ENCODE measurements at places on chromosomes 11 and 22.

GRCh38 chr11:43542750-43543712 is 137.5 kb upstream of the HSD17B12 start:
- DNase-seq = no peak

- no peak for DNase-seq
Observed at GRCh38 chr11:26510164-26510563, 61.9 kb downstream of the MUC15 start.

DNA sequence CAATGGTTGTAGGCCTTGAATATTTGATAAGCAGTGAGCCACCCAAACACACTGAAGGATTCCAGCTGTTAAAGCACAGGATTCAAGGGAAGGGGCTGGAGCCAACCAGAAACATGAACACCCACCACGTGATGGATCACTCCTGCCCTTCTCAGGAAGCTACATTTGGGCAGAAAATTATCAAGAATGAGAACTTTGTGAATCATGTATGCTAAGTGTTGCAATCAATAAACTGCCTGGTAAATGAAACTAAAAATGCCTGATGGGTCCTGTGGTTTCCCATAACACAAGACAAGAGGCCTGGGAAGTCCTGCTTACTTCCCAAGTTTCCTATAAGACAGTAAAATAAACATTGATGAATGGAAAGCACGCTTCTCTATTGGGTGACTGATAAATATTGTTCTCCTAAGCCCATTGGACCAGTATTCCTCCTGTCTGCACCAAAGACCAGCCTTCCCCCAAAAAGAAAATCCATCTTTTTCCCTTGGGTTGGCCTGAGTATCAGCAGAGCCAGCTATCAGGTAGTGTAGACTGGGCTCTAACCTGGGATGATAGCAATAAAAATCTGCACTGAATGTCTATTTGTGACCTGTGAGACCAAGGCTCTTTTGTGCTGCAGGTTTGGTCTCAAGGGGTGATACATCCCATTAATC is 98.4 kb downstream of the CCDC83 start:
- DNase-seq = no peak

DNA sequence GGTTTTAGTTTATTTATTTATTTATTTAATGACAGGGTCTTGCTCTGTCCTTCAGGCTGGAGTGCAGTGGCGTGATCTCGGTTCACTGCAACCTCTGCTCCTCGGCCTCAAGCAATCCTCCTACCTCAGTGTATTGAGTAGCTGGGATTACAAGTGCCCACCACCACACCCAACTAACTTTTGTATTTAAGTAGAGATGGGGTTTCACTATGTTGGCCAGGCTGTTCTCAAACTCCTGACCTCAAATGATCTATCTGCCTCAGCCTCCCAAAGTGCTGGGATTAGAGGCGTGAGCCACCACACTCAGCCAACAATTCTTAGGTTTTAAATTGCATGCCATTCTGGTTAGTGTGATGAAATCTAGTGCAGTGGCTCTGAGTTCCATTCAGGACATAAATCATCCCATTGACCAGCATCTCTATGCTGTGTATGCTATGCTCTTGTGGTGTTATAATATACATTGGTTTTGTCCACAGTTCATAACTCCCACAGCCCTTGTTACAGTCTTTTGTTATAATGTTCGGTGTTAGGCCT is 28.5 kb downstream of the ZNF280B start:
- DNase-seq = no peak

DNA sequence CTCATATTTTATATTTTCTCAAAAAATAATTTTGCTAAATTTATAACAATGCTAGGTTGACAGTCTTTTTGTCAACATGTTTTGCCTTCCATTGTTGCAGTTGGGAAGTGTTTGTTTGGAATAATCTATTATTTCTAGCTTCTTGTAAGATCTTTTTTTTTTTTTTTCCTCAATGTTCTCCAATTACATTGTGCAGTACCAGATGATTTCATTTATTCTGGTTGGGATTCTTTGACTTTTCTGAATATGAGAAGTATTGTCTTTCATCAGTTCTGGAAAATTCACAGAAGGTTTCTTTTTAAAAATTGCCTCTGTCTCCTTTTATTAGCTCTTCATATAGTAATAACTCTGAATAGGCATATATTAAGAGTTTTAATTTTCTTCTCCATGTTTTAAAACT is 245.4 kb downstream of the DYNC2H1 start:
- no peak for DNase-seq

- DNase-seq = no peak
Observed at GRCh38 chr11:83042964-83043711, 28.6 kb downstream of the RAB30 start.

GRCh38 chr11:7534042-7534378 is 20.2 kb downstream of the PPFIBP2 start:
- DNase-seq = no peak

GRCh38 chr22:36546092-36546804 is 17.3 kb upstream of the EIF3D start:
- DNase-seq = peak; percentile 57

- no peak for DNase-seq
Observed at GRCh38 chr11:107756553-107756952, 44.7 kb upstream of the SLN start.

DNA sequence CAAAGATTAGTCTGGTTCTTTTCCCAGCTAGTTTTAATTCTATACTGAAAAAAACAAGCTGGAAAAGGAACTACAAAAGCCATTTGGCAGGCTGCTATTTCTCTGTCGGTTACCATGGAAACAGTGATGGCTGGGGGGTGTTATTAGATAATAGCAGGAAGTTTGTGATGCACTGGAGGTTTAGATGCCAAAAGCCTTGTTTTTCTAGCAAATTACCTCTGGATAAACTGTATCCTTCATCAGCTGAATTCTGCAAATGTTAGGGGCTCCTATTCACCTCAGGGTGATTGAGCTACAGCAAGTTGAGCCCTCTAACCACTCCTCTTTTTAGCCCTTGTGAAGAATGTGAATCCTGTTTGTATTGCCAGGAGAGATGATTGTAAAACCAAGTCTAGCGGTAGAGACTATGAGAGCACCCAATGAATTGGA is 25.2 kb downstream of the ALKBH3 start:
- DNase-seq = no peak

DNA sequence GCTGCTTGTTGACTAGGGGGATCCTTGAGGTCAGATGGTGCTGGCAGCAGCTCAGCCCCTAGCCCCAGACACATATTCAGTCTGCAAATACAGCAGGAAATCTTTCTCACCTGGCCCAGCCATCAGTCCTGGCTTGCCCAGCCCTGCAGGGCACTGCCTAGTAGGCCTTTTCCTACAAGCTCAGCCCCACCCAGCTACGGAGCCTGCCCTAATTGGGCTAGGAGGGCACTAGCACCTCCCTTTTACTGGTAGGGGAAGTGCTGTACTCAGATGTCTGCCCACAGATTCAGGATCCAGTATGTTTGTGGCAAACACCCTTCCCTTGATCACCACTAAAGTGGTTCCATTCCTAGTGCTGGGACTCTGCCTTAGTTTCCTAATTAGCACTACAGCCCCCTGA is 257.1 kb upstream of the CADM1 start:
- no peak for DNase-seq

DNA sequence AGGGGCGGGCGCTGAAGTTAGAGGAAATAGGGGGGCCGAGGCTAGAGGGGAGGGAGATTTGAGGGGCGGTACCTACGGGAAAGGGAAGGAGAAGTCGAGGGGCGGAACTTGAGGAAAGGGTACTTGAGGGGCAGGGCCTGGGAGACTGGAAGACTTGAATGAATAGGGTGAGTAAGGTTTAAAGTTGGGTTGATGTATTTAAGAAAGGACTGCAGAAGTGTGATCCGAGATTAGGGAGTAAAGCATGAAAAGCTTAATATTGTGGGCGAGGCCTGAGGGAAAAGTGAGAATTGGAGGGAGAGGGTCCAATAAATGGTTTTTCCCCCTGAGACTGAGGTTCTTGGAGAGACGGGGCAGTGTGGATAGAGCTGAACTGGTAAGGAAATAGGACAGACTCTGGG is 723 bp downstream of the HSCB start:
- DNase-seq = no peak

- DNase-seq = no peak
Observed at GRCh38 chr11:120424970-120425332, 86.6 kb upstream of the GRIK4 start.

DNA sequence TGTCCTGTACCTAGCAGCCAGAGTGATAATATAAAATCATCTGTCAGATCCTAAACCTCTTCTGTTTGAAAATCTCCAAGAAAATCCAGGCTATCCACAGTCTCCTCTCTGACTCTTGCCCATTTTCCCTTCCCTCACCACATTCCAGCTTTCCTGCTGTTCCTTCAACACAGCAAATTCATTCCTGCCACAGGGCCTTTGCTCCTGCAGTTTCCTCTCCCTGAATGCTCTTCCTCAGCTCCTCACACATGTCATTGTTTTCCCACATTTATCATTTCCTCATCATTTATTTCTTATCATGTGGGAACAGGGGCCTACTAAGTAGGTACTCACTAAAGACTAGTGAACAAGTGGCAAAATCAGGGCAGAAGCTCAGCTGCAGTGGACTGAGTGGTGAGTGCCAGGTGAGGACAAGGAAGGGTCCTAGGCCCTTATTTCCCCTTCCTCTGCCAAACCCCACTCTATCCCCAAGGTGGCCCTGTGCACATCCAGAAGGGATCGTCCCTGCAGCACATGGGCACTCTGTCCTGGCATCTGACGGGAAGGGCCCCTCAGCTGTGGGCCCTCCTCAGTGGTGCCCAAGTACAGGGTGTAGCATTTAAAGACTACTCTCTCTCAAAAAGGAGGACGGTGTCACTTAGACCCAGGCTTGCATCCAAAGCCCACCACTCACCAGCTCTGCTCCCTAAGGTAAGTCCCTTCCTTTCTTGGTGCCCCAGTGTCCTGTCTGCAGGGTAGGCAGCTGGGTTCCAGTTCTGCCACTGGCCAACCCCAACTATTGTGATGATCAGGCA is 2.0 kb downstream of the LRRC32 start:
- no peak for DNase-seq

DNA sequence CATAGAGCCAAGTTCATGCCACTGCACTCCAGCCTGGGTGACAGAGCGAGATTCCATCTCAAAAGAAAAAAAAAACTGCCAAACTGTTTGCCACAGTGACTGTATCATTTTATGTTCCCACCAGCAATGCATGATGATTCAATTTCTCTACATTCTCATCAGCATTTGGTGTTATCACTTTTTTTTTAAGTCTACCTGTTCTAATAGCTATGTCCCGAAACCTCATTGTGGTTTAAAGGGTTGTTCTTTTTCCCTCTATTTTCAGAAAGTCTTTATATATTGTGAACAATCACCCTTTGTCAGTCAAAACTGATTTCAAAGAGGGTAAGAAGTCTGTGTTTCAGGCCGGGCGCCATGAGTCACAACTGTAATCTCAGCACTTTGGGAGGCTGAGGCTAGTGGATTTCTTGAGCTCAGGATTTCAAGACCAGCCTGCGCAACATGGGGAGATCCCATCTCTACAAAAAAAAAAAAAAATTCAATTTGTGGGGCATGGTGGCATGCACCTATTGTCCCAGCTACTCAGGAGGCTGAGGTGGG is 14.8 kb upstream of the FAM168A start:
- DNase-seq = no peak

DNA sequence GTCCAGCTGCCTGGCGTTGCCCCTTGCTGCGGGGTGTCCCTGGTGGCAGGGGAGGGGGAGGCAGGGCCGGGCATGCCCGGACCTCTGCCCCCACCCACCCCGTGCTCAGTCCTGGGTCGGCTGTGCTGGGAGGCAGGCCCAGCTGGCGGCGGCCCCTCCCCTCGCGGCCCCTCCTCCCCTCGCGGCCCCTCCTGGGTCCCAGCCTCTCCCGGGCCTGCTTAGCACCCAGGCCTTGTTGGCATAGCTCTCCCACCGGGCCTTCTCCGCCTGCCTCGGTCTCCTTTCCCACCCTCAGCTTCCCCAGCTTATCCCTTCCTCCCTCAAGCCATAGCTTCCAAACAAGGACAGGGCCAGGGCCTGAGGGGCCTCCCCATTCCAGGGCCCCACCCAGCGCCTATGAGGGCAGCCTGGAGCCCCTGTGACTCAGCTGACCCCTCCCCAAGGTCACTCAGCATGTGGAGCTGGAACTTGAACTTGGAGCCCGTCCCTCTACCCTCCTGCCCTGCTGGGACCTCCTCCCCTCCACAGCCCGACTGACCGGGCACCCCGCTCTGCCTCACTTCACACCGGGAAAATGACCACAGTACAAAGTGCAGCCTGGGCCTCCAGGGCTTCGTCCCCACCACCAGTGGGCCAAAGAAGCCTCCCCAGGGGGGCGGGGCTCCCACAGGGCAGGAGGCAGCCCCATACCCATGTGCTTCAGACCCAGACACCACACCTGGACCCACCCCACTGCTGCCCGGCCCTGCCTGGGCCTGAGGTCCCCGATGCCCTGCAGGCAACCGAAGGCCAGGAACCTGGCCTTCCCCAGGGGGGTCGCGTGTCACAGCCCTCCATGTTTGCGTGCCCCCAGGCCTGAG is 1.2 kb downstream of the EPS8L2 start:
- no peak for DNase-seq

DNA sequence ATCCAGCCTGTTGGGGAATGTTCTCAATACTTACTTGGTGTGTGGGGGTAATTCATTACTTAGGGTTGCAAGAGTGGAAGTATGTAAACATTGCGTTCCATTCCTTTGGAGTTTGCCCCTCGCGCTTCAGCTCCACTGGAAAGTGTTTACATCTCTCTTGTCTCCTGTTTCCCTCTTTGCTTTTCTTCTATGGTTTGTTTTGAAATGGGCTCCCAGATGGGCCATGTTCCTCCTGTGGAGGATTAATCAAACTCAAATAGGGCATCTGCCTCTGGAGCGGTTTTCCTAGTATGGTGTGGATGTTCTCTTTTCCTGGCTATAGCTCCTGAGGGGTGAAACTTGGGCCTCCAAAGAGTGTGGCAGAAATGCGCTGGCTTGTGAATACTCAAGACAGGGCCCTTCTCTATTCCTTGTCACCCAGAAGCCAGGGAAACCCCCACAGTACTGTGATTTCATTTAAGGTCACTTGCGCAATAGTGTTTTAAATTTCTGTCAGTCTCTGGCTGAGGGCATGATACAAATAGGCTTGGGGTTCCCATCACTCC is 51.9 kb downstream of the CD44 start:
- no peak for DNase-seq

GRCh38 chr11:126217491-126217890 is 5.9 kb downstream of the FAM118B start:
- no peak for DNase-seq

GRCh38 chr11:37108436-37109285 is 510.6 kb upstream of the RAG2 start:
- DNase-seq = no peak

GRCh38 chr11:8298801-8299786 is 35.4 kb upstream of the LMO1 start:
- no peak for DNase-seq

- no peak for DNase-seq
Observed at GRCh38 chr11:62817129-62817528, 11.9 kb upstream of the NXF1 start.

DNA sequence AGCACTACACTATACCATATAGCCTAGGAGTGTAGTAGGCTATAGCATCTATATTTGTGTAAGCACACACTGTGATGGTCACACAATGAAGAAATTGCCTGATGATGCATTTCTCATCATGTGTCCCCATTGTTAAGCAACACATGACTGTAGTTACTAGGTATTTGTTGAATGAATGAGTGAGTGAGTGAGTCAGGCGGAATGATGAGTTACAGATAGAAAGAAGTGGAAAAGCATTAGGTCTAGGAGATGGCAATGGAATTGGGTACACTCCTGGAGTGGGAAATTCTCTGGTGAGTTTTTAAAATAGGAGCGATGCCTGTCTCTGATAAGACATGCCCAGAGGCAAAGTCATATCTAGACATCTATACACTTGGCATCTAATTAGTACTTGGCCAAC is 160.5 kb upstream of the TBCEL start:
- DNase-seq = no peak

GRCh38 chr22:44256085-44256484 is 56.7 kb downstream of the SHISAL1 start:
- DNase-seq = no peak

GRCh38 chr22:19559324-19559811 is 35.2 kb upstream of the CLDN5 start:
- DNase-seq = no peak
